ENCODE measurements at places on chromosomes 4 and X.
A peak's percentile ranks its signal among the peaks of the same experiment; 100 is the strongest.

GRCh38 chrX:32530802-32531403 is 680.4 kb downstream of the DMD start:
- DNase-seq, result no peak

DNA sequence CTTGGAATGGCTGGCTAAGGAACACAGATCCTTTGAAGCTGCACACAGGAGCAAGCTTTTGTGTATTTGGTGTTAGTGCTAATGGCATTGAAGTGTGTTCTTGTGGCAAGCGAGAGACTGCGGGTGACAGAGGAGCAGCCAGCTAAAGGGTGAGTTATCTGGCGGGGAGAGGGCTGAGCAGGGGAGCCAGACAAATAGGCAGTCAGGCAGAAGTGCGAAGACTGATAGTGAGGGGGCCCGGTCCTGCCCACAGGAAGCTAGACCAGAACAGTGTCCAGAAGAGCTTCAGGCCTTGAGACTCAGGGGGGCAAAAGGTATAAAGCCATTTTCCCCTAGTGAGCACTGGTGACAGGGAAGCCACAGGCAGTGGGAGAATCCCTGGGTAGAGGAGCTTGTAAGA is 49.6 kb upstream of the MAMLD1 start:
- peak; percentile 11 for DNase-seq

DNA sequence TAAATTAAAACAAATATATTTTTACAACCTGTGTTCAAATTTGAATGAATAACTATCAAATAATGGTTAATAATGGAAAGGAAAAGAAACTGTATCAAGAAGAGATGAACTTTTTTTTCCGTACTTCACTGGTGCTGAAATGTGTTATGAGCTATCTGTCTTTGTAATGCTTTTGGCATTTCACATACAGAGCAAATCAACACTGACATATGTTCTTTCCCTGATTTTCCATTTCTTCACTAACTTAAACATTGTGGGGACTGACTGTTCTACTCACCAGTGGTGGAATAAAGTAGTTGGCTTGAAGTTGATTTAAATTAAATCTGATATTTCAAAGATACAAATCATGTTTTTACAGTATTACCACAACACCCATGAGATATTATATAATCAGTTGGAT is 304.0 kb upstream of the BMP3 start:
- DNase-seq, result no peak

DNA sequence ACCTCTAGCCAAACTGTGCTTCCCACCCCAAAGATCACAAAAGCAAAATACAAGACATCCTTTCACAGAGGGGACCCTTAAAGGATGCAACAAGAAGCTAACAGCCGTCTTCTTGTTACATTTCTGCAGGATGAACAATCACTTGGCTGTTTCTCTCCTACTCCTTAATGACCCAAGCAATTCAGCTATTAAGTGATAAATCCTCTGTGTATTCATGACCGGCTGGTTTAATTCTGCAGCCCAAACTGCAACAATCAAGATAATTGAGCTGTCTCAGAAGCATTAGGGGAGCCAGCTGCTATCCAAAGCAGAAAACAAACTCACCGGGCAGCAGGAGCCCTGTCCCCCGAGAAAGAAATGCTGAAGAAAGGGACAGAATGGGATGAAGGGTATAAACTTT is 85.9 kb upstream of the ACSL4 start:
- no peak for DNase-seq

GRCh38 chr4:123524958-123525628 is 128.5 kb downstream of the SPRY1 start:
- no peak for DNase-seq

GRCh38 chr4:85776096-85776495 is 301.1 kb downstream of the ARHGAP24 start:
- no peak for DNase-seq

DNA sequence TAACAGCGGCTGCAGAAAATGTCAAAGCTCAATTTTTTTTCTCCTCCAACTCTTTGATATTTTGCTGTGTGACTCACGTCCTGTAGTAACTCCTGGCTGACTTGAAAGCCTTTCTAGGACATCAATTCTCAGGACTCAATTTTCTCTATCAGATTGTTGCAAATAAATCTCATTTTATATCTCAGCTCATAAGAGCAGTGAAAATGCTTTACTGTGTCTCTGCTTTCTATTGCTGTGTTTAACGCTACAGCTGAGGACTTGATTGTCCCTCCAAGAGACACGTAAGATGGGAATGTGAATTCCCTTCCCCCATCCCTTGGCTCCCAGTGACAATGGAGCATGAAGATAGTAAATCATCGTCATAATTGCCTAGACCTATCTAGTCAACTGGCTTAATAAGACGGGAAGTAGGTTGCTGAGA is 20.5 kb upstream of the CBR4 start:
- DNase-seq, result no peak

DNA sequence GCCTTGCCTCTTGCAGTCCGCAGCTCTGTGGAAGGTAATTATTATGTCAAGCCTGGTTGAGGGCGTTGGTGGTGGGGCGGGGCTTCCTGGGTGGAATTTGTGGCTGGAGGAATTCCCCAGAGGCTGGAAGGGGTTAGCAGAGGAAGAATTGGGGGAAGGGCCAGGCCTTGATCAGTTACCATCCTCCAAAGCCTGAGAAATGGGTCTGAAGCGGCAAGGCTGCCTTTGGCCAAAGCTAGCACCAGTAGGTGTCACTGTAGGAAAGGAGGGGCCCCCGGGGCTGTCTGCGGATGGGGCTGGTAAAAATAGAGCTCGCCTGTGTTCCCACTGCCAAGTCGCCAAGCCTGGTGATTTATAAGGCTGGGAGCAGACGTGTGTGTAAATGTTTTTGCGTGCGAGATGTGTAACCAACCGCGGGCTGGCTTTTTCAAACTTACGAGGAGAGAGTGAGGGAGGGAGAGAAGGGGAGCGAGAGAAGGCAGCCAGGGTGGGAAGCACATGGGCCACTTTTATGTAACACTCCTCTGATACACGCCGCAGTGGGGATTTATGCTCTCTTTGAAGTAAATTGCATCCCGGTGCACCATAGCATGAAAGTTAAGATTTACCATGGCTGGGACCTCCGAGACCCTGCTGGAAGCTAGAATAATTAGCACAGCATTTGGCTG is 367.0 kb downstream of the BCOR start:
- no peak for DNase-seq

- no peak for DNase-seq
These were observed 12.5 kb downstream of the ATP11C start for GRCh38 chrX:139920316-139920715.

GRCh38 chr4:65918212-65918611 is 247.9 kb upstream of the EPHA5 start:
- no peak for DNase-seq

- no peak for DNase-seq
These were observed 143.7 kb downstream of the RASL11B start for GRCh38 chr4:53005808-53006207.

DNA sequence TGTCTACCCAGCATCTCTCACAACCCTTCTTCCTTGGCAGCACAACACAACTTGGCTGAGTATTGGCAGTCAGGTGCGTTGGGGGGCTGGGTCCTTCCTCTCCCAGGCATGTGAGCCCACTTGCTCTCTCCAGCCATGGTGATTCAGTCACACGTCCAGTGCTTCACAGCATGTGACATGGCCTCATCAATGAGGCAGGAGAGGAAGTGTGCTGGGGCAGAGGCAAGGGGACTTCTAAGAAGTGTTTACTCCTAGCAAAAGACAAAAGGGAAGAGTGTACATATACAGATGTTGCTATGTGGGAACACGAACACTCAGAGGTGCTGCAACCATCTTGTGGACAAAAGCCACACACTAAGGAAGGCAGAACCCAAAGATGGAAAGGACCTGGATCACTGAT is 380.8 kb downstream of the FBXW7 start:
- no peak for DNase-seq

DNA sequence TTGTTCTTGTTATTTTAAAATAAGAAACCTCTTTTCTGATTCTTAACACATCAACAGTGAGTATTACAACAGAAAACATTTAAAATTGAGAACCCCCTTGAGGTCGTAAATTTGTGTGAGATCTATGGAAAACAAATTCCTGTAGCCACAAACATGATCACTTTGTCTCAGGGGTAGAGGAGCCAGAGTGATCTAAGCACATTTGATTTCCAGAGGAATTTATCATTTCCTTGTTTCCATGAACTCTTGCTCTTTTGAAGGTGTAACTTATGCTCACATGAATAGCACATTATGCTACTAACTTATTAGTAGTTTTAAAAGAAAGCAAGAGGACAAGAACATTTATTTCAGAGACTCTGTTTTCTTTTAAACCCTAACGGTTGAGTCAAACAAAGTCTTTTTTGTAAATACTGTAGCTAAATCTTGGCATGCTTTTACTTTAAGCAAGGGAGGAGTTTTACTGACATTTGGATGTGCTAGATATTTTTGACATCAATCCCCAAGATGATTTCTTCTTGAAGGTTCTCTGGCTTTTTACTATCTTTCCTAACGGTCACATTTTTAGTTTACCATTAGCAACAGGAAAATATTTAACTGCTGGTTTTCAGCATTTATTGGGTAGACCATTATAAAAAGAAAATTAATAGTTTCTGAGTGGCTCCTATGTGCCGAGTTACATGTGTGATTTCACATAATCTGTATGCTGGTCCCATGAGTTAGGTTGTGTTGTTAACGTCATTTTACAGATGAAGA is 27.9 kb upstream of the ZCCHC12 start:
- DNase-seq, result no peak

All from ecto neural progenitor cell (in vitro differentiated cells).